ENCODE measurements at places on chromosomes 7 and 10.

GRCh38 chr7:116322541-116322940 lies 112.2 kb downstream of the TES start:
- no peak for DNase-seq

GRCh38 chr10:49645871-49646870 lies 32.3 kb downstream of the CHAT start:
- DNase-seq, result no peak

DNA sequence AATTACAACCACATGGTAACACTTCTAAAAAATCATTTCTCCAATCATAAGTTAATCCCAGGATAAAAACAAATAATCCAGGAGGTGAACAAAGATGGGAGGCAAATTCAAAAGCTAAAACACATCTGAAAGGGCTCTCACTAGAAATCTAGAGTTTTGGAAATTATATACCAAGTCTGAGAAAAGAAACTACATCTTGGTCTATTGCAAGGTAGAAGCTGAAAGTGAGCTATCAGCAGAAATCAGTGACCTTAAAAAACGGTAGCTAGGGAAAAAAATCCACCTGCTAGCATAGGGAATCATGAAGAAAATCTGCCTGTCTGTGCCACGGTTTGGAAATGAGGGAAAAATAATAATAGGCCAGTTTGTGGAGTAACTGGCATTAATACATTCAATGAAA lies 50.5 kb downstream of the POT1 start:
- DNase-seq, result no peak

- DNase-seq, result no peak
Measured at GRCh38 chr10:88293073-88293472, 290.0 kb downstream of the RNLS start.

- DNase-seq, result no peak
Measured at GRCh38 chr7:31096877-31097258, 44.8 kb downstream of the ADCYAP1R1 start.

- no peak for DNase-seq
Measured at GRCh38 chr10:45410489-45410806, 36.4 kb downstream of the ALOX5 start.

DNA sequence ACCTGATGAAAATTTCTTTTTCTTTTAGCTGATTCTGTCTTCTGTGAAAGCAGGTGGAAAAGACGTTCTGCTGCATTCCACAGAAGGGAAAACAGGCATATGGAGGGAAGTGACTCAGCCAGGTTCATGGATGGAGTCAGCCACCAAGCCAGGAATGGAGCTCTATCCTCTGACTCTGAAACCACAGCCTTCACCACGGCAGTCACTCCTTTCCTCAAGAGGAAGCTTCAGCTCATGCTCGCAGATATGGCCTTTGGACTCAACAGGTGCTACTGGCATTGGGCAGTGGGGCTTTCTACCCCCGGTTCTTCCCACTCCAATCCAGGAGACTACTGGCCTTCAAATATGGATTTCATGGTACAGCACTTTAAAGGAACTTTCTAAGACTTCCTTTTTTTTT lies 11.5 kb upstream of the PLAU start:
- no peak for DNase-seq

DNA sequence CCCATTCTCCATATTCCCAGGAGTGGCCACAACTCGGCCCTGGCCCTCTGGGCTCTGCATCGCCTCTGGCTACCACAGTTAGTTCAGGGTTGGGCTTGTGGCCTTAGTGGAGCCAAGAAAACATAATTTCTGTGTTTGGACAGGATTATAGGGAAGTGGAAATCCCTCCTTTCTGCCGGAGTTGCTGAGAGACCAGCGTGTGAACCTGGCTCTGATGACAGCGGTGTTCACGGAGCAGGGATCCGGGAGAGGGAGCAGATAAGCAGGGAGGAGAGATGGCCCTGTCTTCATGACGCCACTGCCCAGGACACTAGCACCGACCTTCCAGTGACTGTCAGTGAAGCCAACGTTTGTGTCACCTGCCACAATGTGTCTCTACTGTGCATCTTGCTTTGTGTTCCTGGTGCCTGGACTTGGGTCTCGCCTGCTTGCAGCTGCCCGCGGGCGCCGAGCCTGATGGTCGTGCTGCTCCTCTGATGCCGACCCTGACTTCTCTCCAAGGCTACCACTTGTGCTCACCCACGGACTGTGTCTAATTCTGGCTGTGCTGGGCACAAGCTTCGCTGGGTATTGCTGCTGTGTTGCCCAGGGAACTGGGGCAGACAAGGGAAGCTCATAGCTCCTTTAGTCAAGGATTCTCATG lies 67.0 kb upstream of the VIPR2 start:
- DNase-seq, result no peak

GRCh38 chr10:96576277-96576980 lies 10.4 kb downstream of the TM9SF3 start:
- DNase-seq, result no peak

- no peak for DNase-seq
Measured at GRCh38 chr10:8163824-8164223, 109.3 kb downstream of the GATA3 start.

- DNase-seq, result no peak
Measured at GRCh38 chr10:97529685-97530465, 31.2 kb downstream of the UBTD1 start.

GRCh38 chr10:28620251-28620650 lies 57.1 kb upstream of the BAMBI start:
- no peak for DNase-seq

DNA sequence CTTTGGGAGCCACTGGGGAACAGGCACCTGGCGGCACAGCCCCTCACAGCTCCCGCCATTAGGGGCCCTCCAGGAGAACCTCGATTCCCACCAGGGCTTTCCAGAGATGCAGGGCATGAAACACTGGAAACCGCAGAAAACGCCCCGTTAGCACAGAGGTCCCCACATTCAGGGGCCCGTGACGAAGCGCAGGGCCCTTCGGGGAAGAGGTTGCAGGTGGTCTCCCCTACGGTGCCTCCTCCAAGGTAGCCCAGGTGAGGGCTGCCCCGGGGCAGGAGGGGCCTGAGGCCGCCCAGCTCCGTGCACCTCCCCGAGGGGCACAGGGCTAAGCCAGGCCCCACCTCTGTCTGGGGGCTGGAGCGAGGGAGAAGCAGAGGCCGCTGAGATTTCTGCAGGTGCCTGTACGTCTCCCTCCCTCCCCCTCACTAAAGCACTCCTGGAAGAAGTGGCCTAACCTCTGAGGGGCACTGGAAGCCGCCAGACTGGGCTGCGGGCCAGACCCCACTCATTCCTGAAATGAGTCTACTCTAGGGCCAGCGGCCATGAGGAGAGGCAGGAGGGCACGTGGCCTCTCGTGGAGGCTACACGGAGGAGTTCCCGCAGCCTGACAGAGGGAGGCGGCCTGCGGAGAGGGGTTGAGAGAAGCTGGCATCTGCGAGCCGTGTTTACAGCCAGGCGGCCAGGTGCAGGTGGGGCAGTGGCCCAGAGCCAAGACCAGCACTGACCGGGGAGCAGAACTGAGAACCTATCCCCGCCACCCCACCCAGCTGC lies 6.9 kb downstream of the PDGFA start:
- no peak for DNase-seq

All from activated T-helper 1 cell treated with Interleukin-2 at 50 U/mL for 16 hours (primary cell).